ENCODE measurements at places on chromosomes 3 and 15.

DNA sequence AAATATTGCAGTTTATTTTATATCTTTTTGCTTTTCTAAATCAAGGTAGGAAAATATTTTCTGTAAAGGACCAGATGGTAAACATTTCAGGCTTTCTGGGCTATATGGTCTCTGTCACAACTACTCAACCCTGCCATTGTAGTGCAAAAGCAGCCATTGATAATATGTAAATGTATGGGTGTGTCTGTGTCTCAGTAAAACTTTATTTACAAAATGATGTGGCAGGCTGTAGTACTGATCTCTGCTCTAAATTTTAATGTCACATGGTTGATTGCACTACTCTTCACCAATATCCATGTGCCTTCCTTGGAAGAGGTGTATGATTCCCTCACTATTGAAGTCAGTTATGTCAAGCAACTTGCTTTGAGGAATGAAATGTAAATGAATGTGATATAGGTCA, 175.0 kb downstream of the GOLIM4 start:
- no peak for DNase-seq

DNA sequence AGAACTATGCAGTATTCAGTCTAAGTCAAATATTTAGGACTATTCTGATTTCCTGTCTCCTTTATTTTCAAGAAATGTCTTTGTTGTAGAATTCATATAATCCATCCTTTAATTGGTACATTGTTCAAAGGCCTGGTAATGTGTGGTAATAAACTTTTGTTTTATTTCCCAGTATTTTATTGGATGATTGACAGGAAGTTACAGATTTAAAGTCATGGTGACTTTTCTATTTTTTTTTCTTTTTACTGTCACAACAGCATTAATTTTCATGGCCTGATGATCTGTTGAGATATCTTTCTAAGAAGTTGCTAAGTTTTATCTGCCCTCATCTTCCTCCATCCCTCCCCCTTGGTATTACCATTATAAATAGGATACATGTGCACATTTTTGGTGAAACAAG, 161.7 kb downstream of the PTPRG start:
- DNase-seq: no peak

DNA sequence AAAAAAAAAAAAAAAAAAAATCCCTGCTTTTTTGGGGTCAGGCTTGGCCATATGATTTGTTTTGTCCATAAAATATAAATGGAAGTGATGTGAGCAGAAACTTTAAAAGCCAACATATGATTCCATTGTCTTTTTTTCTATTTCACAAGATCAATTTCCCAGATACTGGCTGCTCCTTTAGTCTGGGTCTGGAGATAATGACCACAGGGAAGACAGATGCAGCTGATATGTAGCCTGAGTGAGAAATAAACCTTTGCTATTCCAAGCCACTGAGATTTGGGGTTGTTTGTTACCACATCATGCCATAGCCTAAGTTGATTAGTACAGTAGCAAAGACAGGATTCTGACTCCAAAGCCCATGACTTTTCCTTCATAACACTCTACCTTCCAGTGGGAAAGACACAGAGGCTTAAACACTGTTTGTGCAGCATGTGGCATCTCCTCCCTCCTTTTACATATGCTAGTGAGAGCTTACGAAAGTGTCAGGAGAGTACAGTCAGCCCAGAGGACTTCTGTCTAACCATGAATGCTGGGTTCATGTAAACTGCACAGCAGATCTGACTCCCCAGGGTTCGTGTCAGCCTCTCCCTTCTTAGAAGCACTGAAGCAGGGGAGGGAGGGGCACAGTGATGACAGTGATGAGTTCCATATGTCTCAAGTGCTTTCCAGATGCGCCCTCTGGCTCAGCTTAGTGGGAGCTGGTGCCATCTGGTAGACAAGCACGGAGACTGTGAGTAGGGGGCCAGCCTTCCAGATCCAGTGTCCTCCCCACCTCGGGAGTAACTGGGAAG, 36.7 kb upstream of the SLC7A14 start:
- DNase-seq: no peak

GRCh38 chr3:127585163-127585812, 5.2 kb downstream of the TPRA1 start:
- no peak for DNase-seq

All from body of pancreas (tissue), 4 donors.